ENCODE measurements at places on chromosomes 12 and 14.
A peak's percentile ranks its signal among the peaks of the same experiment; 100 is the strongest.

GRCh38 chr14:33586806-33587205, 364.1 kb downstream of the EGLN3 start:
- no peak for DNase-seq

DNA sequence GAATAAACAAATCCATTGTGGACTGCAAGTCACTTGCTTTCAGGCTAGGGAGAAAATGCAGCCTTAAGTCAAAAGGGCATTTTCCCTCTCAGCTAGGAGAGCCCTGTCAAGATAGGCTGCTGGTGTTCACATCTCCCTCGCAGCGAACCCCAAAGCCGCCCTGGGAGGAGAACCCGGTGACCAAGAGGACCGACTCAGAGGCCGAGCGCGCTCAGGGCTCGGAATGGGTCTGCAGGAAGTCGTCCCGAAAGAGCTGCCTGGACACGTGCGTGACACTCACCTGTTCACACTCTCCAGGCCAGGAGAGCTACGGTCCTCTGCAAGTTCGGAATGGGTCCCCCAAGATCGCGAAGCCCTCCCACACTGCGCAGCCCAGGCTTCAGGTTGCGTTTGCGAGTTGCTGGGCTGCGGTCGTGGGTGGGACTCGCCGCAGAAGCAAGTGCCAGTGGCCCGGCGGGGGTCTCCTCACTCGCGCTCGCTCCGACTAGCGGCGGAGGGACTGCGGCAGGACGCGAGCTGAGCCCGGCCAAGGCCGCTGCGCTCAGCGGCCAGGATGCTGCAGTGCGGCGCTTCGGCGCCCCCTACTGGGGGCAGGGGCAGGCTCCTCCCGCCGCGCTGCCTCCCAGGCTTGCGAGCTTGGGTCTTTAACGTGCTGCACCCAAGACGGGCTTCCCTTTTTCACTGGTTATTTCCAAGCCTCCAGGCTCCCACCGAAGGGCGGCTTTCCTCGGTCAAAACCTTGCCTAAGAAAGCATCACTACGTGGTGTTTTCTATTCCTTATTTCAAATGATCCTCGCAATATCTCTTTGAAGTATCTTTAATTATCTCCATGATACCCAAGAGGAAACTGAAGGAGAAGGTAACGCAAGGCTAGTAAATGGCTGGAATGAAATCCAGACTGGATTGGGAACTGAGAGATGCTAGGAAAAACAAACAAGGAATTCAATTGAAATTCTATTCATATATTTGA, at the start of gene RERG:
RERG (minus strand) TSS at position 503 of the 971 bp plus-strand sequence. CDS start 3,928 bp downstream, outside the sequence.
- peak; percentile 64 for DNase-seq

DNA sequence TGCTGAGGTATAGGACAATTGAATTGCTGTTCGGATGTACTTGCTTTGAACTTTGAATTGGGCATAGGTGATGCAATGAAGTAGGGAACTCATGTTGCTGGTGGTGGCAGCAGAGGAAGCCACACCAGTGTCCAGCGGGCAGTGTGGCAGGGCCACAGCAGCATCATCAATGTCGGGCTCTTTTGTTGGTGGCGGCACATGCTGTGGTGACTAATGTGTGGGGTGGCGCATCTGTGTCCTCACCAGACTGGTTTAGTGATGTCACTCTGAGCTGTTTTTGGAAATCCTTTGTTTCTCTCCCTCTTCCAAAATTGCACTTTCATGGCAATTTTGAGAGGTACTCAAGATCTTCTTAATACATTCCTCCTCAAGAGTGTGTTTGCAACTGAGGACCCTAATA, 187.6 kb downstream of the ETNK1 start:
- no peak for DNase-seq

DNA sequence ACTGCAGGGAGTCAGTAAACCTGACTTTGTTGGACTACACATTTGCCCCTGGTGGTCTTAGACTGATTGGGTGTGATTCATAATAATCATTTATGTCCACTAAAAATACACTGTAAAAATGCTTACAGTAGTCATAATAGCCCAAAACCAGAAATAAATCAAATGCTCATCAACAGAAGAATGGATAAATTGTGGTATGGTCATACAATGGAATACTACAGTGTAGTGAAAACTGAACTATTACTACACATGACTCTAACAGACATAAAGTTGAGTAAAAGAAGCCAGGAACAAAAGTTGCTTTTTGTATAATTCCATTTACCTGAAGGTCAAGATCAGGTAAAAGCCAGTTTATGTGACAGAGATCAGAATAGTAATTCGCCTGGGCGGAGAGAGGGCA, 57.2 kb upstream of the CDKL1 start:
- DNase-seq = no peak

DNA sequence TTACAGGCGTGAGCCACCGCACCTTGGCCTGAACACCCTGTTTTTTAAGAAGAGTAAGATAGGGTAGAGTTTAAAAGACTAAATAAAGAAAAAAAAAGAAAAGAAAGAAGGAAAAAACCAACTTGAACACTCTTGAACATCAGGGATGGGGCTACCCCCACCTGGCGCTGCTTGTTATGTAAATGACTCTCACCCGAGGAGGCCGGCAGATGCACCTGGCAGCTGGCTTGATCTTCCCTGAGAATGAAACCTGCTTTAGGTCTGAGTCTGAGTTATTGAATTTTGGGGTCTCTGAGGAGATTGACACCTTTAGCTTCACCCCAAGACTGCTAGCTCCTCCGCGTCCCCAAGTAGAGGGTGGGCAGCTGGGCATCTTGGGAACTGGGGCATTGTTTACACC, 15.5 kb upstream of the MEG3 start:
- DNase-seq = no peak

DNA sequence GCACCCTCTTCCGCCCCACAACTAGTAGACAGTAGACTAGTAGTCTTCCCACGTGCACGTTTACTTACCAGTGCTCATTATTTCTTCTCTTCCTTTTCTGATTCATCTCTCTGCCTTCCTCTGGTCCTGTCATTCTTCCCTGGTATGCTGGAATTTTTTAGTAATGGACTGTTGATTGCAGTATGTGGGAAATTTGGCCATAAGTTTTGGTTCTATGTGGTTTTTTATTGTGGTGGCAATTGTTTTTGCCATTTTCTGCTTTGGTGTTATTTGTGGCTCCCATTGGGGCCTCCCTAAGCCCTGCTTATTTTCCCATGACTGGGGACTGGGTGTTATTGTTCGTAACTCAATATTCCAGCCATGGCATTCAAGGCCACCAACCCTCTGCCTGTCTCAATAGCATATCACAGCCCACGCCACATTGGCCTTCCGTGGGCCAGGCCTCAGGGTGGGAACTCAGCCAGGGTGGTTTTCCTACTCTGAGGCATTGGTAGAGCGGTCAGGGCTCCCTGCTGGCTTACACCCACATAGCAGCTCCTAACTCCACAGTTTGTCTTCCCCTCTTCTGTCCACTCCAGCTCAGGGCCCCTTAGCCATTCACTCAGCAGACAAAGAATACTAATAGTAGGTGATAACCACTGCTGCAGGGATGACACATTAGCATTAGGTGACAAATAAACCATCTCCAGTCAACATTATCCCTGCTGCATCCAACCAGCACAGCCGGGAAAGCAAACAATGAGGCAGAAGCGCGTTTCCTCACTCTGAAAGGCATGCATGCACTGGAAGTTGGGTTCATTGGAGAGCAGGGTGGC, 321.5 kb downstream of the CACNA1C start:
- peak; percentile 32 for DNase-seq

DNA sequence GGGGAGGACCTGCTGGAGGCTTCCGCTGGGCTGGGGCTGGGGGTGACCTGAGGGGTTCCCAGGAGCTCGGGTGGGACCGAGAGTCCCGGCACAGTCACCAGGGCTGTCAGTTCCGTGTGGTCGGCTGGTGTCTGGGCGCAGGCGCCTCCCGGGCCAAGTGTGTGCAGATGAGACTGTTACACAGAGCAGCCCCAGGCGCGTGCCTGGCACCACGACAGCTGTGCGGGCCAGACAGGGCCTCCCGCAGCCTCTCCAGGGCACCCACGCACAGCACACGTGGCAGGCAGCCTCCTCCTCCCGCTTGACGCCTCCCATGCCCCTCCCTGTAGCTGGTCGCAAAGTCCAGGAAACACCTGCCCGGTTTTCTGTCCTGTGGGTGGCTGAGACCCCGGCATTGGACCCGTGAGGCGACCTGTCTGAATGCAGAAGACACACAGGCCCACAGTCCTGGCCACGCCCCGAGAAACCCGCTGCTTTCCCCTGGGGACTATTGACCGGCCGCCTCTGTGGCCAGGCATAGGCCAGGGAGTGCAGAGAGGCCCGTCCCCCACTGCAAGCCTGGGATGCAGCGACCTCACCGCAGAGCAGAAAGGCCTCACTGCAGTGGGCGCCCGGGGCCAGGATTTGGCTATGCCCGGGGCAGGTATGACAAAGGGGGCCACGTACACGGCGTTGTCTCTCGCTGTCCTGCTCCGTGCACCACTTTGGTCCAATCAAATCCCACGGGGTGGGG, 12.1 kb upstream of the GALNT9 start:
- no peak for DNase-seq

- DNase-seq = no peak
Measured at GRCh38 chr12:85688837-85689236, 147.4 kb downstream of the RASSF9 start.

DNA sequence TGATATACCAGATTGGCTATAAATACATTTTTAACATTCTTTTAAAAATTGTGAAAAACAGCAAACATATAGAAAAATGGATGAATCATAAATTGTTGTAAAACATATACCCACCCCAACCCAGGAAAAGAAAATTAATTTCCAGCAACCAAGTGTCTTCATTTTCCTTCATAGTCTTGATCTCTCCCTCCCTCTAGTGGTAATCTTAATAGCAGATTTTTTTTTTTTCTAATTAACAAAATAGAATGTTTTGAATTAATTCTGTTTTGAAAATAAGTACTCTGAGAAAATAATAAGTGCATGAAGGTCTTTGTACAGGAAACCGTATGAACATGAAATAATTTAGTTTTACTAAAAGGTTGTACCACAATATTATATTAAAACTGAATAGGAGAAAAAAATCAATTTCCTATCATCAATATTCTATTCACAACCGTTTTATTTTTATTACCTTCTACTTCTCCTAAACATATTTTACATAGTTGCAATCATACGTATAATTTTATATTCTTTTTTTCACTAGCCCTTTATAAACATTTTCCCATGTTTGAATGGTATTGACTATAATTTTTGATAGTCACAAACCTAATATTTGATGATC, 7.0 kb downstream of the ETNK1 start:
- peak; percentile 18 for DNase-seq

GRCh38 chr12:46364777-46365580, 7.6 kb downstream of the SLC38A2 start:
- peak; percentile 78 for DNase-seq

DNA sequence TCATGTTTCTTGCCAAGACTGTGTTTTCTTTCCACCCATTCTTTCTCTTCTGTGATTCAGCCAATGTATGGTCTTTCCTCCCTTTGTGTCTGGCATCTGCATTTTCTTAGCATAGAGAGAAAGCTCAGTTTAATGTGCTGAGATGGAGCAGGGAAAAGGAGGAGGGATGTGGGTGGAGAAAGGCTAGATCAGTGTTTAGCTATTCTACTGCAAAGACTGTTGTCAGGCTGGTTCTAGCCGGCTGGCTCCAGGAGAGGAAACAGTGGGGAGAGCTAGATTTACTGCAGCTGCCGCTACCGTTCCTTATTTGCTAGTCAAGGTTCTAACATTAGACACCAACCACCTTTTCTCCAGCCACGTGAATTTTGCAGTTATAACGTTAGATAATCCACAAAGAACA, 5.2 kb upstream of the RIMKLB start:
- no peak for DNase-seq

Data from EL (cell line).